Activated CD4-positive, alpha-beta T cell treated with anti-CD3 and anti-CD28 coated beads, Interleukin-2, Interleukin-6, amounts not matched to agents 100 ng/mL and 50 ng/mL, durations not matched to agents 16 hours and 8 hours (primary cell): ENCODE measurements at places on chromosomes 1 and 21.
A peak's percentile ranks its signal among the peaks of the same experiment; 100 is the strongest.

DNA sequence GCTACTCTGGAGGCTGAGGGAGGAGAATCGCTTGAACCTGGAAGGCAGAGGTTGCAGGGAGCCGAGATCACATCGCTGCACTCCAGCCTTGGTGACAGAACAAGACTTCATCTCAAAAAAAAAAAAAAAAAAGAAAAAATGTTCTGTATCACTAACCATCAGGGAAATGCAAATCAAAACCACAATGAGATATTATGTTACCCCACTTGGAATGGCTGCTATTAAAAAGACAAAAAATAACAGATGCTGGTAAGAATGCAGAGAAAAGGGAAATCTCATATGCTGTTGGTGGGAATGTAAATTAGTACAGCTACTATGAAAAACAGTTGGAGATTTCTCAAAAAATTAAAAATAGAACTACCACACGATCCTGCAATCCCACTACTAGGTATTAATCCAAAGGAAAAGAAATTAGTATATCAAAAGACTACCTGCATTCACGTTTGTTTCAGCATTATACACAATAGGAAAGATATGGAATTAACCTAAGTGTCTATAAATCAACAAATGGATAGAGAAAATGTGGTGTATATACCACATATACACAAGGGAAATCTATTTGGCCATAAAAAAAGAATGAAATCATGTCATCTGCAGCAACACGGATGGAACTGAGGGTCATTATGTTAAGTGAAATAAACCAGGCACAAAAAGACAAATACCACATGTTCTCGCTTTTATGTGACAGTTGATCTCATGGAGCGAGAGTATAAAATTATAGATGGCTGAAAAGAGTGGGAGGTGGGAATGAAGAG is 62.6 kb downstream of the ABL2 start:
- DNase-seq = no peak

DNA sequence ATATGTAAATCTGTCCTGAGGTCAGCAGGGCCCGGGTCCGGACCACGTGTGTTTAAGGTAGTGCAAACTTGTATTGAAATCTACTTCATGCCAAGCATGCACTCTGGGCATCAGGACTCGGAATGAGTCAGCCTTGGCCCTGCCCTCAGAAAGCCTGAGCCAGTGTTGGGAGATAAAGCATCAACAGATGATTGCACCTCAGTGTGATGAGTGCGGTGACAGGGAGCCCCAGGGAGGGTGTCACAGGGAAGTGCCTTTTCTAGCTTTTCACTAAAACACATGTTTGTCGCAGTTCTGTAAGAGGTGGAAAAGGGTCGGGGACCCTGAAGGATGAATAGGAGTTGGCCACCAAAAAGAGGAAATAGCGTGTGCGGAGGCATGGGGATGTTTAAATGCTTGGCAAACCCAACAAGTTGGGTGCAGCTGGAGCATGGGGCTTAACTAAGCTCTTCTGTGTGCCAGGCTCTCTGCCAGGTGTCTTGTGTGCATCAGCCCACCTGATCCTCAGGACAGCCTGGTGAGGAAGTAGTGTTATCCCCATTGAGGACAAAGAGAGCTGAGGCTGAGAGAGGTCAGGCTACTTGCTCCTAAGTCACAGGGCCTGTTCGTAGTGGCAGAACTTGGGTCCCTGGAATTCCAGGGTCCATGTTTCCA is 48.2 kb upstream of the EPB41 start:
- DNase-seq = no peak

GRCh38 chr1:24418898-24419628 is 3.5 kb downstream of the NIPAL3 start:
- DNase-seq = no peak

- DNase-seq = no peak
These were observed 53.5 kb upstream of the FOXD3 start for GRCh38 chr1:63268876-63269275.

DNA sequence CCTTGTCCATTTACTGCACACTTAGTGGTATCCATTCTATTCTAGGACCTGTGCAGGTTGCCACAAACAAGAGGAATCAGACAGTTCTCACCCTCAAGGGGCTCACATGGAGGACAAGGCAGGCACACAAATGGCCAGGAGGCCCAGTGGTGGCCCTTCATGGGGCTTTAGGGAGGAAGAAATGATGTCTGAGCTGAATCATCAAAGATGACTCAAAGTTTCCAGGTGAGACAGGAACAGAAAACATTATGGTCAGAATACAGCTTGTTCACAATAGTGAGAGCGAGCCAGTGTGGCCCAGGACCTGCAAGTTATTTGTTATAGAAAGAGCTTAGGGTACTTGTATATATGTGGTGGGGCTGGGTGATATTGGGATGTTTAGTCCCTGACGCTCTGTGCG is 26.4 kb downstream of the SHISAL2A start:
- DNase-seq = peak; percentile 71

DNA sequence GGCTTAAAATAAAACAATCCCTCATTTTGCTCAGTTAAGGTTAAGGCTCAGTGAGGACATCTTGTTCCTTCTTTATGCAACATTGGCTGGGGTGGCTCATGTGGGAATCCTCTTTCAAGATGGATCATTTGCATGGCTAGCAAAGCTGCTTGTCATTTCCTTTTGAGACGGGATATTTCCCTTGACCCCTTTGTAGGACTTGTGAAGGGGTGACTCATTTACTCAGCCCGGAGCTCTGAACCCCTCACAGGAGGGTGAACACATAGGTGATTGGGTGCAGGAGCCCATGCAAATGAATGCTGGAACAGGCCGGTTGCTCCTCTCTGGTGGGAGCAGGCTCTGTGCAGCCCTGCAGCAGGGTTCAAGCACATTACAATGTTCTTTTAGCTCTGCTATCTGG is 15.8 kb upstream of the C8A start:
- DNase-seq = no peak

DNA sequence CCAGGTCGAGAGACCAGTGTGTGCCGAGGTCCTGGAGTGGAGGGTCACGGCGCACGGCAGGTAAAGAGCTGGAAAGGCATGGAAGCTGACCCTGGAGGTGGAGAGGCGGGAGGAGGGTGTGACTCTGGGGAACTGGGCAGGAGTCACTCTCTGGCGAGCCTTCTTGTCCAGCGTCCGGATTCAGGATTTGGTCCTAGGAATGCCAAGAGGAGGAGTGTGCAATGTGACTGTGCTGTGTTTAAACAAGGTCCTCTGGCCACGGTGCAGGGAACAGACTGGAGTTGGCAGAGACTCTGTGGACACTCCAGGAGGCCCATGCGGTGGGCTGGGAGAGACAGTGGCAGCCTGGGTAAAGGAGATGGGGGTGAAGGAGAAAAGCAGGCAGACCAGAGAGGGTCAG is 64.2 kb upstream of the CASZ1 start:
- no peak for DNase-seq

- DNase-seq = no peak
These were observed 42.2 kb downstream of the RAP1GAP start for GRCh38 chr1:21626921-21627339.

DNA sequence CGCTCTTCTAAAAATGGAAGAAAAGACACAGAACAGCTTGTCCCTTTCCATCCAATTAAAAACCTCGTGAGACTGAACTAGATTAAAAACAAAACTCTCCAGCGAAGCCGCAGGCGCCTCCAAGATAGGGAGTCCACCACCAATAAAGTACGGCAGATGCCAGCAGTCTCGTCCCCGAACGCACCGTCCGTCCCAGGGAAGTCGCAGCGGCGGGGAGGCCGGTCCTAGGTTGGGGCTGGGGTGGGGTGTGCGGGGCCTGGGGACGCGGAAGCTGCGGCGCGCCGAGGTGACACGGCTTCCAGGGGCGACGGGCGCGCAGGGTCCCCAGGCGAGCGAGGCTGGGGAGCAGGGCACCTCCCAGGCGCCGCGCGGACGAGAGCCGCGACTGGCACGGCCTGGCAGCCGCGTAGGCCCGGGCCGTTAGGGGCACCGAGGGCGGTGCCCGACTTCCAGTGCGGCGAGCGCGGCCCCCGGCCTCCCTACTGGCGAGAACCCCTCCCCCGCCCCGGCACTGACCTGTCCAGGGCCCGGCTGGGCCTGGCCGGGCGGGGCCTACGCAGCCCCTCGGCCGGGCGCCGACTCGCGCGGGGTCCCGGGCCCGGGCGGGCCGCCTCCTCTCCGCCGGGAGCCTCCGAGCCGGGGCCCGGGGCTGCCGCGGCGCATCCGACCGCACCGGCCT is 28.3 kb upstream of the A3GALT2 start:
- peak; percentile 63 for DNase-seq

- DNase-seq = no peak
These were observed 512.7 kb upstream of the ZRANB2 start for GRCh38 chr1:71593523-71593922.

- no peak for DNase-seq
These were observed 83.8 kb upstream of the ETS2 start for GRCh38 chr21:38721958-38722357.

DNA sequence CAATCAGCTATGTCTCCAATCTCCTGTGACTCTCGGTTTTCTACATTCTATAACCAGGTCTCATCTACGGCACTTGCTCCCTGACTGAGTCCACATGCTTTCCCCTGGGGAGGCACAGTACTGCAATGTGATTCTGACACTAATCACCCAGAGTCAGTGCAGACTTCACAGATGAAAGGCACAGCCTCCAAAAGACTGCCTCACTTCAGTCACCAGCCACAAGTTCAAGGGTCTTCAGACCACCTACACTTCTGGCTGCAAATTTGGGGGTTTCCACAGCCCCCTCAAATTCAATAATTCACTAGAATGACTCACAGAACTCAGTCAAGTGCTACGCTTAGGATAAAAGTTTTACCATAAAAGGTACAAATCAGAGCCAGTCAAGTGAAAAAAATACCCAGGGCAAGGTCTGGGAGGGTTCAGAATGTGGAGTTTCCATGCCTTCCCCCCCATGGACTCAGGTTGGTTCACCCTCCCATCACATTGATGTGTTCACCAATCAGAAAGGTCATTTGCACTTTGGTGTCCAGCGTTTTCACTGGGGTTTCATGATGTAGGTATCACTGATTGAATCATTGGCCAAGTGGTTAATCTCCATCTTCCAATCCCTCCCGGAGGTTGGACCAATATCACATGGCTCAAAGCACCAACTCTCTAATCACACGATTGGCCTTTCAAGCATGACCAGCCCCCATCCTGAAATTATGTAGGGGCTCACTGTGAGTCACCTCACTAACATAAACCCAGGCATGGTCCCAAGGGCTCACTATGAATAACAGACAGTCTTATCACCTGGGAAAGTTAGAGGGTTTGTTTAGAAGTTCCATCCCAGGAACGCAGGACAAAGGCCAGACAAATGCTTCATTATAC is 182.9 kb upstream of the CAMK1G start:
- DNase-seq = no peak

GRCh38 chr1:15173863-15174614 is 20.5 kb downstream of the TMEM51 start:
- DNase-seq = no peak

DNA sequence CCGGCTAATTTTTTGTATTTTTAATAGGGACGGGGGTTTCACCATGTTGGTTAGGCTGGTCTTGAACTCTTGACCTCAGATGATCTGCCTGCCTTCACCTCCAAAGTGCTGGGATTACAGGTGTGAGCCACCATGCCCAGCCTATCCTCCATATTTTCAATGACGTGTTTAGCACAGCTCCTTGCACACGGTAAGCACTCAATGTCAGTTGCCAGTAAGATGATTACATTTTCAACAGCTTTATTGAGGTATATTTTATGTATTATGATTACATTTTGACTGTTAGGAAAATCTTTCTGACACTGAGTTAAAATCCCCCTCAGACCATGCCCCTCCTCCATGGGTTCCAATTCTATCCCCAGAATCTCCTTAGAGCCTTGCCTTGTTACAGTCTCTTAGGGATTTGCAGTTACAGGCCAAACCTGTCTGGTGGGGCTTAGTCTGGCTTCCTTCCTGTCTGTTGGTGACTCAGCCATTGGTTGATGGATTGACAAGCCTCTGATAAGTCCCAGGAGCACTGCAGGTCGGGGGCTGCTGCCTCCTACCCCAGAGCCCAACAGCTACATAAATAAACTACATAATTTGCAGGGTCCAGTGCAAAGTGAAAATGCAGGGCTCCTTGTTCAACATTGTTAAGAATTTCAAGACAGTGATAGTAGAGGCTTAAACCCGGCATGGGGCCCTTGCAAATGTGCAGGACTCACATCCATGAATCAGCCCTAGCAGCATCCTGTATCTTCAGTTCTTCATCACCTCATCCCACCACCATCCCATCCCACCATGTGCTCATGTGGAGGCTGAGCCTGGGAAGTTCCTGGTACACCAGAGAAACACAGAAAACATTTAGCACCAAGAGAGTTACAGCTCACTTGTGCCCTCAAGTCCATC is 23.4 kb downstream of the COA7 start:
- DNase-seq = peak; percentile 19

DNA sequence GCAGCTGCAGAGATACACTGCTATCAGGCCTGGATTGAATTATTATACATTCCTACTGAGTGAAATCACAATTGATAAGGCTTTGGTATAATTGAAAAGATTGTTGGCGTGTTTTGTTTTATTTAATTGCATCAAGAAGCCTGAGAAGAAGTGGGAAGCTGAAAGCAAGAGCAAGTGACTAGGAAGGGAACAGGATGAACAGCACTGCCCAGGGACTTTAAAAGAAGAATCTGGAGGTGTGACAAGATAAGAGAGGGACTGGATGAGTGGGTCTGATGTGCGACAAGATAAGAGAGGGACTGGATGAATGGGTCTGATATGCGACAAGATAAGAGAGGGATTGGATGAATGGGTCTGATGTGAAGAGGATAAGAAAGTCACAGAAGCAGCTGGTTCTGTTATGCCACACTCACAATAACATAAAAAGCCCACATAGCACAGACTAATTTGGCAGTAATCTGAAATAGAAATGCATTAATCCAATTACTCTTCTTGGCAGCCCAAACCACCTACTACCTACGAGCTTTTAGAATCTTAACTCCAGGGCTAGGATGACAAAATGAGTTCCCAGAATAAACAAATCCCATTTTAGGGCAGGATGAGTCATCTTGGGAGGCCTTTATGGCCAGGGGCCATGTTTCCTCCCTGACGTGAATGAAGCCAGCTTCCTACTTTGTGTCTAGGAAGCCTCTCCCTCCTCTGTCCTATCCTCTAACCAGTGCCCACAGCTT is 129.7 kb downstream of the DUSP10 start:
- DNase-seq = peak; percentile 7

GRCh38 chr1:114710360-114710759 is 6.2 kb downstream of the NRAS start:
- no peak for DNase-seq

GRCh38 chr1:42096554-42096953 is 56.7 kb upstream of the GUCA2B start:
- no peak for DNase-seq

GRCh38 chr1:245160288-245160687 is 5.5 kb downstream of the KIF26B start:
- DNase-seq = no peak

DNA sequence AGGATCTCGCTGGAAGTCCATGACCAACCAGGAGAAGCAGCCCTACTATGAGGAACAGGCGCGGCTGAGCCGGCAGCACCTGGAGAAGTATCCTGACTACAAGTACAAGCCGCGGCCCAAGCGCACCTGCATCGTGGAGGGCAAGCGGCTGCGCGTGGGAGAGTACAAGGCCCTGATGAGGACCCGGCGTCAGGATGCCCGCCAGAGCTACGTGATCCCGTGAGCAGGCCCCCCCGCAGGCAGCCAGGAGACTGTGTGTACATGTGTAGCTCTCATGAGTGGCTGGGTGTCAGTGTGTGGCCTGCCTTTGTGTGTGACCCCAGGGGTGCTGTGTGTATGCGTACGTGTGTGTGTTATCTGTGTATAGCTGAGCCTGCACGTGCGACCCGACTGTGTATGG is 27.2 kb downstream of the ETNK2 start:
- no peak for DNase-seq
